Progenitor cell of endocrine pancreas (in vitro differentiated cells): ENCODE measurements at places on chromosomes 6 and 20.

DNA sequence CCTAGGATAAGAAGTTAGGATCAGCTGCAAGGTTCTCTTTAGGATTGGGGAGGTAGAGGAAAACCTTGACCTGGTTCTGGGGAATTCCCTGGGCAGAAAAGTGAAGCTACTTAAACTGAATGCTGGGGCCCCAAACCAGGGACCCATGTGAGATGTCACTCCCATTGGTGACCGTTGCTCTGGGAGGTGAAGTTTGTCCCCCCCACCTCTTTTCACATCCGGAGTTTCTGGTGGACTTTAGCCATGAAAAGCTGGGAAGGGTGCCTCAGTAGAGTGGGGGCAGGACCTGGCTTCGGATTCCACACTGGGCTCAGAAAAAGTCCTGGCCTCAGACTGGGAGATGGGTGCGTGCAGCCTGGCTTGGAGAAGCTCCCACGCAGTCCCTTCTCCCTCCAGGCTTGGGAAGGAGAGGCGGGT, 13.2 kb downstream of the TJAP1 start:
- no peak for DNase-seq

DNA sequence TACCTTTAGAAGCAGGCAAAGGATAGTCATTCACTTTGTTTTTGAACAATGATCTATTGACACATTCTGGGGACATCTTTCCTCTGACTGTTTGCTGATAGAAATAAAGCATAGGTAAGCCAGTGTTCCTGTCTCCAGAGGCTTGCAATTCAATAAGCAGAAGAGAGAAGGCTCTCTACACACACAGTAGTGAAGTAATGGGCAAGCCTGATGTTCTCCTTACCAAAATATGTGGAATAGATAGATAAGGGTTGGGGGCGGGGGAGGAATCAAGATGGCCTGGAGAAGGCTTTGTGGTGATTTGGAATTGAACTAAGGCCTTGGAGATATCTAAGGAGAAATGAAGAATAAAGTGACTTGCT, 27.3 kb downstream of the PAQR8 start:
- no peak for DNase-seq

GRCh38 chr6:113359155-113360140, 497.7 kb upstream of the MARCKS start:
- no peak for DNase-seq

GRCh38 chr6:113598786-113599185, 258.4 kb upstream of the MARCKS start:
- no peak for DNase-seq

DNA sequence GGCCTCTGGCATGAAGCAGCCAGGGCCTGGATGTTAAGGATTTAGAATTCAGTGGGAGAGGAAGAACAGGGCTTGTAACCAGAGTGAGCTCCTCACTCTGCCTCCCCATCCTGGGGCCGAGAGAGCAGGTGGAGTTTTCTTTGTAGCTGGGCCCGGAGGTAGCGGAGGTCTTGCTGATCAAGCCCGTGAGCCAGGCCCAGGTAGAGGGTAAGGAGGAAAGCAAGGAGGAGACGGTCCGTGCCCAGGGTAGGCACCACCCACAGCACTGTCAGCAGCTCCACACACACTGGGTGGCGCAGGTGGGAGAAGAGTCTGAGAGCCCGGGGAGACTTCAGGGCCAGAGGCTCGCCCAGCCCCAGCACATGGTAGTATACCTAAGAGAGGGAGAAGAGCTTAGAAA, 2.1 kb upstream of the PPP1R18 start:
- DNase-seq = no peak

DNA sequence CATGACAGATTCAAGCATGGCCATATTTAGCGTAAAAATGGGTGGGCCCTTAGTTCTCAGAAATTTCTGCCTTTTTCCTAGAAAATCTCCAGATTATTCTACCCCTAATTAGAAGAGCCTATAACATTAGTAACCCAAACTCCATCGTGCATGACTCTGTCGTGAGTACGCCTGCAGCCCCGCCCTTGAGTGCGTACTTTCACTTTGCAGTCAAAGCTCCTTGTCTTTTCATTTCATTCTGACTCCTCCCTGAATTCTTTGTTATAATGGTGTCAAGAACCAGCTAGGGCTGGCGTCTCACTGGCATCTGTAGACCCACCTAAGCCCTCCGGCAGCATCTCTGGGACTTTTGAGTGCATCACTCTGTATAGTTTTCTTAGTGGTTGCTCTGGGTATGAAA, 61.7 kb upstream of the NOX3 start:
- DNase-seq = no peak

DNA sequence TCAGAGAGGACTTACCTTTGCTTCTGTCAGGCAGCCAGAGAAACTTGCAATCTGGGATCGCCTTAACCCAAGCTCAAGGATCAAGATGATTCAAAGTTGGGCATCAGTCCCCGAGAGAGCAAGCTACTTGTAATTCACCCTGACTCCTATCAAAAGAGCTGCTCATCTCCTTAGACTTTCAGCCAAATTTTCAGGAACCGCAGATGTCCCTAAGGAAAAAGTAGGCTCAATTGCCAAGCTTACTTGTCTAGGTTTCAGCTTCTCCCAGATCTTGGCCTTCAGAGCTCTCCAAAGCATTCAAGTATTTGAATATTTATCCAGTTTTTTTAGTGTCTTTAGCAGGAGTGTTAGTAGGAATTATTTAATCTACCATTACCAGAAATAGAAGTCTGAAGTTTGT, 434.1 kb upstream of the MMS22L start:
- DNase-seq = no peak

- no peak for DNase-seq
These were observed 189.1 kb downstream of the ZDHHC14 start for GRCh38 chr6:157570104-157570503.

- no peak for DNase-seq
These were observed 212.0 kb upstream of the DTNBP1 start for GRCh38 chr6:15874821-15875220.

GRCh38 chr6:129141499-129141898, 258.6 kb downstream of the LAMA2 start:
- DNase-seq = no peak

- no peak for DNase-seq
These were observed 26.4 kb downstream of the ZMYND8 start for GRCh38 chr20:47330071-47330470.

DNA sequence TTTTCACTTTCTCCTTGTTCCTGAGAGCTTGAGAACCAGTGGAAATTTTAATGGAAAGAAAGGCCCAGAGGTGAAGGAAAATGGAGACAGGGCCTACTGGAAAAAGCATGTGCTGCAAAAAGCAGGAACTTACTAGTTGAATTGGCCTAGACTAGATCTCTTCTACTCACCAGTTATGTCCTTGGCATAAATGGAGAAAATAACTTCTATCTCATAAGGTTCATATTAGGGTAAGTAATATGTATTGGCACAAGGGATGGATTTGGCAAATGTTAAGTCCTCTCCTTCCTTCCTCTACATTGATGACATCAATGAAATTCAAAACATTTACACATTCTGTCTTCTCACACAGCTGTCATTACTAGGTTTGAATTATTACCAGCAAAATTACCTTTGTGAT, 74.0 kb downstream of the NDUFAF5 start:
- no peak for DNase-seq

GRCh38 chr6:96704713-96705112, 132.6 kb downstream of the GPR63 start:
- DNase-seq = no peak

GRCh38 chr6:31898383-31899011, 999 bp upstream of the EHMT2 start:
- no peak for DNase-seq

DNA sequence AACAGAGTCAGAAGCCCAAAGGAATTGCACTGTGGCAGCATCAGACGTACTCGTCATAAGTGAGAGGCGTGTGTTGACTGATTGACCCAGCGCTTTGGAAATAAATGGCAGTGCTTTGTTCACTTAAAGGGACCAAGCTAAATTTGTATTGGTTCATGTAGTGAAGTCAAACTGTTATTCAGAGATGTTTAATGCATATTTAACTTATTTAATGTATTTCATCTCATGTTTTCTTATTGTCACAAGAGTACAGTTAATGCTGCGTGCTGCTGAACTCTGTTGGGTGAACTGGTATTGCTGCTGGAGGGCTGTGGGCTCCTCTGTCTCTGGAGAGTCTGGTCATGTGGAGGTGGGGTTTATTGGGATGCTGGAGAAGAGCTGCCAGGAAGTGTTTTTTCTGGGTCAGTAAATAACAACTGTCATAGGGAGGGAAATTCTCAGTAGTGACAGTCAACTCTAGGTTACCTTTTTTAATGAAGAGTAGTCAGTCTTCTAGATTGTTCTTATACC, 55.8 kb downstream of the VAPB start:
- DNase-seq = no peak

DNA sequence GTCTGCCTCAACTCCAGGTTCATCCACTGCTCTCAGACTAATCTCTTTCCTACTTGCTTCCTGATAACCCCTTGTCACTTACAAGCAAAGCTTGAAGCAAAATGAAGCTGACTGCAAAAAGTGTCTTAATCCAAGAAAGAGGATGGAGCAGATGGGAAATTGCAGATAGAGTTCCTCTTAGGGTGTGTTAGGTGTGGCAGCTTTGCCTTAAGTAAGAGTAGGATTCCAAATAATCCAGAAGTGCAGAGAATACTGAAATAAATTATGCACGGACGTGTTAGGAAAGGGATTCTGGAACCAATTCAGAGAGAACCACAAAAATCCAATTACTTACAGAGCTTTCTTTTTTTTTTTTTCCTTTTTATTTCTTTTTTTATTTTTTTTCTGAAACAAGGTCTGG, 6.1 kb upstream of the RPL7L1 start:
- no peak for DNase-seq

GRCh38 chr20:7627734-7628663, 312.3 kb downstream of the HAO1 start:
- DNase-seq = no peak
